ENCODE measurements at places on chromosomes 11 and 22. TPM values are rescaled to one million over a fixed set of nuclear protein-coding genes. Genes with fewer than 3 reads are reported as not detected.

Gene TRIM6
- total RNA-seq = 53.8 TPM

Gene GSTT2
- 0.26 TPM for total RNA-seq

Gene MYBPC3
- not detected for total RNA-seq

Gene RGL4
- total RNA-seq = not detected

Gene NPAS4
- total RNA-seq = 0.08 TPM

Gene MMP1
- 0.15 TPM for total RNA-seq

Gene XKR3
- not detected for total RNA-seq

Gene SLC1A2
- 0.21 TPM for total RNA-seq

Gene RNF215
- 35.8 TPM for total RNA-seq

DNA sequence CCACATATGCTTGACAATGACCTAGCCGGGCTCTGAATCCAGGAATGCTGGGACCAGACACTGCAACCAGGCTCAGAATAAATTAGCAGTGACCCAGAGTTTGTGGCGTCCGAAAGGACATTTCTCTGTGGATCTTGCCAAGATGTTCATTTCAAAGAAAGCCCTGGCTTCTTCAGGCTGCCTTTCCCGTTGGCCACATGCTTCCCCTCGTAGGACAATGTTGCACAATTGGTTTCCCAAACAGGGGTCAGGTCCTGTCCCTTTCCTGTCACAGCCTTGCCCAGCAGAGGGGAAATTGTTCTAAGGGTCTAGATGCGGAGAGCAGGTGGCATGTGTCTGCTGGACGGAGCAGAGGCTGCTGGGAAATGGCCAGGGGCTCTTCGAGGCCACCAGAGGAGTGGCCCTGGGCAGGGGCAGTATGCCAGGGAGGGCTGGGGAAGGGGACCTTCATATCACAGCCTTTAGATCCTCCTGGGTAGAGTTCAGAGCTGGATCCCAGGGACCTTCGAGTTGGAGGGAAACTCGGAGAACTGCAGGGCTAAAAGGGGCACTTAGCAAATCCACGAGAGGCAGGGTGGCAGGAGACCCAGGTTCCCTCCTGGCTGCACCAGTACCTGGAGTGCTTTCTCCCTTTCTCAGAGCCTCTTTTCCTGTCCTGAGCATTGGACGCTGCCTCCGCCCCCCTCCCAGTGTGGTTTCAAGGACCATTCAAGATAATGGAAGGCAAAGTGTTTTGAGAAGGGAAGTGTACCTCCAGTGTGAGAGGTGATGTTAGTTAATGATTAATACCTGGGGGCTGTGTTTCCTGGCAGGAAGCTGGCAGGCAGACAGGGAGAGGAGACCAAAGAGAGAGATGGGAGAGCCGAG lies 42.3 kb downstream of the C11orf96 start:
- no peak for DNase-seq

DNA sequence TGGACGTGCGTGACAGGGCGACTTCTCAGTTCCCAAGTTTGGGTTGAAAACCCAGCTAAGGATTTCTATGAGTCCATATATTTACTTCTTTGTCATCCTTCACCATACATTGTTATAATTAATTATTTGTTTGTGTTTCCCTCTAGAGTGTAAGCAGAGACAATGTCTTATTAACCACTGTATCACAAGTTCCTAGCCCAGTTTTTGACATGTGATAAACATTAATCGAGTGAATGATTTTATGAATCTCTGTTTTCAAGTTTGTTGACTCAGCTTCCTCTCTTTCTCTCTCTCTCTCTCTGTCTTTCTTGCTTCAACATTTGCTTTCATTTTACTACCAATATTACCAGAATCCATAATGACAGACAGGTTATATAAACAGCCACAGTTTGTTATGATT lies 1259.6 kb upstream of the TENM4 start:
- no peak for DNase-seq

DNA sequence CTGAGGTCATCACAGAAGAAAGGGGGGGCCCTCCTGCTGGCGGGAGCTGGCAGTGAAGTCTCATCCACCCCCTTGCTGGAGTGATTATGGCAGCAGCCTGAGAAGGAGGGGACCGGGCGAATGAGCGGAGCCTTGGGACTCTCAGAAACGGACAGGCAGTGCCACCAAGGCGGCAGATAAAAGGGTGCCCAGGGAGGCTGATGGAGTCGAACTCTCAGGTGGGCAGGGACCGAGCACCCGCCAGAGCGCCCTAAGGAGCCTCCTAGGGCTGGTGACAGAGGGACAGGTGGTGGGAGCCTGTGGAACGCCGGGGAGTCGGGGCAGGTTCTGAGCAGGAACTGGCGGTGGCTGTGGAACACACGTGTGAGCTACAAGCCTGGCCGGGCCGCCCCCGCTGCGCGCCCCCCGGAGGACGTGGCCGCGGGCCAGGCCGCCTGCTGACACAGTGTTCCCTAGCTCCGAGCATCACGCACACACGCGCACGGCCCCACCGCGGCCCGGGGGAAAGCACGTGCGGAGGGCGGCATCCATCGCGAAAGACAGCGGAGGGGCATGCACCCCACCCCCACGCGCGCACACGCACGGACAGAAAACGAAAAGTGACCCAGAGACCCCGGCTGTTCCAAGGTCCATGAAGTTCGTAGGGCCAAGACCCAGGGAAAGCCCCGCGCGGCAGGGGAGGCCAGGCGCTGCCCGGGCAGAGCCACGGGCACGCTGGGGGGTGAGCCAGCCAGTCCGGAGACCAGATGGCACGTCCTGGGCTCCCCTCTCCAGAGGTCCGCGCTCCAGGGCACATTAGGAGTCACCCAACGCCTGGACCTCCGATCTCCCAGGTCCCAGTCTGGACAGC lies 1.0 kb downstream of the VWCE start:
- no peak for DNase-seq

GRCh38 chr11:16840951-16841350 lies 102.5 kb downstream of the C11orf58 start:
- DNase-seq = no peak

- DNase-seq = no peak
These were observed 90.0 kb downstream of the TSPAN18 start for GRCh38 chr11:44816761-44817160.

DNA sequence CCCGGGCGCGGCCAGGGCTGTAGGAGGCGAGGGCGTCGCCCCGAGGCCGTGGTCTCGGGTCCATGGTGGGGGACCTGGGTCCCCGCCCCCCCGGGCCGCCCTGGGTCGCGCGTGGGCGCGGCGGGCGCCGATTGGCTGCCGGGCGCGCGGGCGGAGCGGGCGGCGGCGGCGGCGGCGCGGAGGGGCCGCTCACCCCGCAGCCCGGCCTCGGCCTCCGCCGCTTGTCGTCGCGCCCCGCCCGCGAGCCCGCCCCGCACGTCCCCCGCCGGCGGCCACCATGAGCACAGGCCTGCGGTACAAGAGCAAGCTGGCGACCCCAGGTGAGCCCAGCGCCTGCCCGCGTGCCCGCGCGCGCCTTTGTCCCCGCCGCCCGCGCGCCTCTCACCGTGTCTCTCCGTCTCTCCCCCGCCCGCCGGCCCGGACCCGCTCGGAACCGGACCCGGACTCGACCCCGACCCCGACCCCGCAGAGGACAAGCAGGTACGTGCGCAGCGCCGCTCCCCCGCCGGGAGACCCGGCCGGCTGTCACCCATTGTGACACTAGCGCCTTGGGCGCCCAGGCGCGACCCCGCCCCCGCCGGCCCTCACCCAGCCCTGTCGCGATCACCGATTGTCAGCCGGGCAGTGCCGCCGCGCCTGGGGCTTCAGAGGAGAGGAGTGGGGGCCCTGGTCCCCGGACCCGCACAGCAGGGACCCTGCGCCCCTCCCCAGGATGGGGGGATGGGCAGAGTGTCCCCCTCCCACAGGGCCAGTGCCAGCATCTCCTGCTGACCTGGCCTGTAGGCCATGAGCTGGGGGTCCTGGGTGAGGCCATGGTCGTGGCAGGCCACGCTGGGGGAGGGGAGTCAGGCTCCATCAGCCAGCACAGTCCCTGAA lies at the start of gene SEPTIN5:
SEPTIN5 (plus strand) TSS at position 192 of the 876 bp plus-strand sequence; CDS start at position 278, 86 bp downstream.
- DNase-seq = no peak

GRCh38 chr11:96014217-96014616 lies 90.3 kb upstream of the MTMR2 start:
- no peak for DNase-seq

DNA sequence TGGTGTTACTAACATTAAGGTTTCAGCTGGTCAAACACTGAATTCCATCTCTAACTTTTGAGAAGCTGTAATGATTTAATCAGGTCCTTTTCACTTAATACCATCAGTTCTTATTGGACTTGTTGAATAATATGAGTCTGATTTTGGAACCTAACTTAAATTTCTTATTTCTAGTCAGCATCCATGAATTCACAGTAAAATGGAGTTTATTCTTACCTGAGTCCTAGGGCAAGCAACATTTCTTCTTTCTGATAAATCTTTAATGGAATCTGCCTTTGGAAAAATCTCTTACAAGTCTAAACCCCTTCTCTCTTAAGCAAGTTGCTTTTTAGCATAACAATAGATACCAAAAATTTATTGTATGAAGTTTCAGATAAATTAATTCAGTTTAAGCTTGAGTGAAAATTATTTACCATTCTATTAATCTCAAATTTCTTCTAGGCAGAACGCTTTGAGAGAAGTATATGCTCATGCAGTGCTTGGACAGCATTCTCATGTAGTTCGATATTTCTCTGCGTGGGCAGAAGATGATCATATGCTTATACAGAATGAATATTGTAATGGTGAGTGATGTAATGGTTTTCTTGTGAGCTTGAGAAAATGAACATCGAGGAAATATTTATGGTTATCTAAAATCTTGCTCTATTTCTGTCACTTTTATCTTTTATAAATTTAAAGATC lies 3.4 kb downstream of the WEE1 start:
- no peak for DNase-seq

DNA sequence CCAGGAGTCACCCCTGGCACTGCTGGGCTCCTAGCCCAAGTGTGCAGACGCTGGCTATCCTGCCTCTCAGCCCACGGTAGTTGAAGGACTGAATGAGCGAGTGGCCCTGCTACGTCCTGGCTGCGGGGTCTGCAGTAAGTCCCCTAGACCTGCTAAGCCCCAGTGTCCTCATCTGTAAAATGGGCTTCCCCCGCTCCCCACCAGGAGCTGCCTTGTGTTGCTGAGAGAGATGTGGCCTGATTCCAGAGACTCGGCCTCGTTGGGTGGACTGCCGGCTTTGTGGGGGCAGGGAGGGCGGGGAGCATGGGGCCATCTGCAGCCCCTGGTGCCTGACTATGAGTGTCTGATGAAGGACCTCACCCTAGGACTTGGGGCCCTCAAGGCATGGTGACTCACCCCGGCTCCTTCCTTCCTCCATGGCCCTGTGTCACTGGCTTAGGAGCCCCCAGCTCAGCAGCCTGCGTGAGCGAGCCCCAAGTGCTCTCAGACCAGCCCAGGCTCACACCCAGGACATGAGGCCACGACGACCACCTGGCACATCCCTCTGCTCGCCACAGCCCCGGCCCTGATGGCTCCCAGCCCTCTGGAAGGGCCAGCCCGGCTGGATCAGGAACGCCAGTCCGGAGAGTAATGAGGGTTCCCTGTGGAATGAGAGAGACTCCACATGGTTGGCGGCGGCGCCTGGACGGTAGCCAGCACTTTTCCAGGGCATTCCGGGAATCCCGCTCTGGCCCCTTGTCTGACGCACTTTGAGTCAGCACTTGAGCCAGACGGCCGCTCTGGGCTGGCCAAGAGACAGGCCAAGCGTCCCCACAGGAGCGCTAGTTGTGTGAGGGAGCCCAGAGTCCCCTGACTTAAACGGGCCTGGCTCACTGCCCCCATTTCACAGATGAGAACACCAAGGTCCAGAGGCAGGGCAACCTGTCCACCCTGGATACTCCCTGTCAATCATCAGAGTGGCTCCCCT lies 50.5 kb upstream of the SHISAL1 start:
- DNase-seq = no peak

- no peak for DNase-seq
These were observed 14.1 kb downstream of the MICAL3 start for GRCh38 chr22:18010266-18010665.

DNA sequence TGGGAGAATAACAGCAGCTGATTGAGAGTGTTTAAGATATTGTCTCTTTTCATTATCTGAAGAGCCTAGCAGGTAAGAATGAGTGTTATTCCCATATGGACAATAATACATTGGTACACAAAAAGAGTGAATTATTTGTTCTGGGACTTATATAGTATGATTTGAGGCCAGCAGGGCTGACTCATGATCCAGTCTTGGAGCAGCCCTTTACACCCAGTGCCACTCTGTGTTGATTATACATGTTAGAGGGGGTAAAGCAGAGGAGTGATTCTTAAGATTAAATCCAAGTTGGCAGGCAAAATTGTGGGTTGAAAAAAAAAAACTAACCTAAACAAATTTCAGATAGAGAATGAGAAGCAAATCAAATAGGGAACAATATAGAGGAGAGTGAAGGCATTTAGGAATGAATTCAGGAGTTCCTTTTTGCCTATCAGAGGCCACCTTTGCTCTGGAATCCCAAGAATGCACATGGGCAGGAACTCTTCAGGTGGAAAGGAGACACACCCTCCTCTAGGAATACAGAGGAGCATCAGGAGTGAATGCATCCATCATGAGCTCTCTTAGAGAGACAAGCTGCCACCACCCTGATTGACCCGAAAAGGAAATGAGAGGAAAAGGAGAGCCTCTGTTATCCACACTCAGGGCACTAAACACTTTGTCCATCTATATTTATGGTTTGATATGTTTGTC lies 19.2 kb upstream of the MRGPRX1 start:
- no peak for DNase-seq

- DNase-seq = no peak
These were observed 99.0 kb downstream of the AMOTL1 start for GRCh38 chr11:94866936-94867795.

- DNase-seq = no peak
These were observed 121.9 kb downstream of the ARHGAP42 start for GRCh38 chr11:100808904-100809491.

GRCh38 chr11:34264303-34265110 lies 93.3 kb downstream of the ABTB2 start:
- DNase-seq = no peak

DNA sequence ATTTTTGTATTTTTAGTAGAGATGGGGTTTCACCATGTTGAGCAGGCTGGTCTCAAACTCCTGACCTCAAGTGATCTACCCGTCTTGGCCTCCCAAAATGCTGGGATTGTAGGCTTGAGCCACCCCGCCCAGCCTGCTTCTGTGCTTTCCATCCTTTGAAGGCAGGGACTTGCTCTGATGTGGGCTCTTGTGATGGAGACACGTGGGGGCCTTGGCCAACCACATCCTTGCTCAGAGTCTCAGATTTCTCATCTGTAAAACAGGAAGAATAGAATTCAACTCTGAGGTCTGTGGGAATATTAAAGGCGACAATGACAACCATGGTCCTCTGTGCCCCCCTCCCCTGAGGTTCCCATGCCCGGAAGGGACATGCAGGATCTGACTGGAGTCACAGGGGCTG lies 3.8 kb upstream of the GGA1 start:
- no peak for DNase-seq

GRCh38 chr22:41619979-41620588 lies 759 bp downstream of the DESI1 start:
- DNase-seq = no peak

DNA sequence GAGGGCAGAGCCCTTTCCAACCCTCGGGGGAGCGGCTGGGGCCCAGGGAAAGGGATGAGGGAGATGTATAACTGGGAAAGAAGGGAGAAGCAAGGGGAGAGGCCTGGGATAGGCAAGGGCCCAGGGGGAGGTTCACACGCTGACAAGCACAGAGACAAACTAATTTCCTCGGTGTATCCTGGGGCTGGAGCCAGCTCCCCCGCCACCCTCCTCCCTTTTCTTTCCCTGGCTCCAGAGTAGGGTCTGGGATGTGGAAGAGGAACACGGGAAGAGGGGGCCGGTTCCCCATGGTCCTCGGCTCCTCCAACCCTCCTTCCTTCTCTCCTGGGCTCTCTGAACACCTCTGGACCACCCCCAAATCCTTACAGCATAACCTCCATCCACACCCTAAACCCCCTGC lies 6.9 kb downstream of the CLCF1 start:
- no peak for DNase-seq

- DNase-seq = no peak
These were observed 223.5 kb upstream of the NTM start for GRCh38 chr11:131146827-131147490.

GRCh38 chr22:38611559-38611958 lies 41.6 kb upstream of the DMC1 start:
- no peak for DNase-seq
